ENCODE measurements at places on chromosomes 4 and X.

GRCh38 chr4:7652451-7652881, 217.7 kb upstream of the PSAPL1 start:
- peak; percentile 64 for DNase-seq

GRCh38 chrX:124501586-124501985, 155.2 kb downstream of the SH2D1A start:
- no peak for DNase-seq

DNA sequence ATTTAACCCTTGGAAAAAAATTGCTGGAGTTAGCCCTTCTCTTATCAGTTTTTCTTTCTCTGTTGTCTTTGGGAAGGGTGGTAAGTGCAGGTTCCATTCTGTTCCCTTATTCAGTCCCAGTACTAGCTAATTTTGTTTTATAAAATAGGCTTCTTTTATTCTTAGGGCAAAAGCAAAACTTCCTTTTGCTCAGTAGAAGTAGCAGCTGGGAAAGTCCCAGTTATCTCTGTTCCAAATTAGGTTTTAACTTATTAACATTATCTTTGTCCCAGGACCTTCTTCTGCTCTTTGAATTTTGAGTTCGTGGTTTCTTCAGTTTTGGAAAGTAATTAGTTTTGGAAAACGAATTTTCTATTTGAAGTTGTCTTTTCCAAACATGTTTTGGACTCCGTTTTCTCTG, 61.1 kb downstream of the BANK1 start:
- DNase-seq = no peak

GRCh38 chr4:19026281-19026680, 1004.7 kb upstream of the LCORL start:
- DNase-seq = peak; percentile 11

DNA sequence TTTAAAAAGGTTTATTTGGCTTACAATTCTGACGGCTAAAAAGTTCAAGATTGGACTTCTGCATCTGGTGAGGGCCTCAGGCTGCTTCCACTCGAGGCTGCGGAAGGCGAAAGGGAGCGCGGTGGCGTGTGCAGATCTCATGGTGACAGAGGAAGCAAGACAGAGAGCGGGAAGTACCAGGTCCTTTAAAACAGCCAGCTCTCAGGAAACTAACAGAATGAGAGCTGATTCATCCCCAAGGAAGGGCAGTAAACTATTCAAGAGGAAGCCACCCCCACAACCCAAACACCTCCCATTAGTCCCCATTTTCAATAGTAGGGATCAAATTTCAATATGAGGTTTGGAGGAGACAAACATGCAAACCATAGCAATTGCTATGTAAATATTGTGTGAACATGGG, 2144.2 kb upstream of the AGA start:
- no peak for DNase-seq

- no peak for DNase-seq
Observed at GRCh38 chr4:3303923-3304710, 11.3 kb downstream of the RGS12 start.
